Myocyte (in vitro differentiated cells): ENCODE measurements at places on chromosomes 3 and 15. TPM values are rescaled to one million over a fixed set of nuclear protein-coding genes. Genes with fewer than 3 reads are reported as not detected.

The IL5RA gene
- not detected in 2 replicates for total RNA-seq

The FOXB1 gene
- not detected in 2 replicates for total RNA-seq

- DNase-seq, result no peak
These were observed 894 bp upstream of the ANKRD63 start for GRCh38 chr15:40283615-40284300.

- DNase-seq, result no peak
These were observed 29.1 kb downstream of the FGD5 start for GRCh38 chr3:14847613-14848541.
